Lung (tissue), 17 donors: ENCODE measurements at places on chromosomes 7 and 10. TPM values are rescaled to one million over a fixed set of nuclear protein-coding genes. Genes with fewer than 3 reads are reported as not detected.

Gene NPSR1
- not detected for polyA plus RNA-seq

Gene DGKI
- polyA plus RNA-seq, result 0.14 TPM

Gene HUS1
- 12.1 TPM for polyA plus RNA-seq

Gene LIPF
- 0.22 TPM for polyA plus RNA-seq

- DNase-seq, result no peak
Observed at GRCh38 chr7:132472463-132473120, 103.7 kb downstream of the PLXNA4 start.

GRCh38 chr10:7411671-7412128 lies 866 bp upstream of the SFMBT2 start:
- no peak for DNase-seq

GRCh38 chr7:90407484-90407821 lies 4.2 kb downstream of the CLDN12 start:
- no peak for DNase-seq

Gene PRLHR
- polyA plus RNA-seq, result not detected

GRCh38 chr7:45709168-45710042 lies 135.2 kb downstream of the ADCY1 start:
- peak; percentile 11 for DNase-seq

DNA sequence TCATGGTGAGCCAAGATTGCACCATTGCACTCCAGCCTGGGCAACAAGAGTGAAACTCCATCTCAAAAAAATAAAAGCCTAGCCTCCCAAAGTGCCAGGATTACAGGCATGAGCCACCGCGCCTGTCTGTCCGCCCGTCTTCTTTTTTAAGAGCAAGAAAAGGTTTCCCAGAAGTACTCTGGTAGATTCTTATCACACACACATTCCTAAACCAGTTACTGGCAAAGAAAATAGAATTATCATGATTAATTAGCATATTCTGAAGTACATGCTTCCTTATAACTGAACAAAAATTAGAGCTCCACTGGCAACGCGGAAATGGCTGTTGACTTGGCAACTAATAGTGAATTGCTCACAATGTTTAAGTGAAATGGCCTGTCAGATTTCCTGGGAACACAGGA lies 87.0 kb downstream of the ADK start:
- peak; percentile 46 for DNase-seq

- no peak for DNase-seq
Observed at GRCh38 chr7:129532375-129532774, 30.0 kb downstream of the SMKR1 start.

DNA sequence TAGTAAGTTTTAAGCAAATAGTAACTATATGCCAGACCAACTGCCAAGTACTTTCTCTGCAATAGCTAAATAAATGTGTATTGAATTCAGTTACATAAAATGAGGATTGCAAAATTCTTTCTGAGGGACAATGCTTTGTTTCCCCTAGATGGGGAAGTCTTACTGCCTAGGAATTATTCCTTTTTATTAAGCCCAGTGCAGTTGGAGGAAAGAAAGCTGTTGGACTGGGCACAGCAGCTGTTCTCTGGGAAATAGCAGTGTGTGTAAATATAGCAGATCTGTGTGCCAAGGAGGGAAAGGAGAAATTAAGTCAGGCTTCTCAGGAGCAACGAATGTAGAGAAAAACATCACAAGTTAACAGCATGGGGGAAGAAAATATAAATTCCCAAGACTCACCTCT lies 77.1 kb downstream of the SEC23IP start:
- DNase-seq, result peak; percentile 23

GRCh38 chr7:6637544-6638229 lies 569 bp downstream of the ZNF316 start:
- peak; percentile 43 for DNase-seq

GRCh38 chr7:66348531-66348930 lies 143.4 kb downstream of the TPST1 start:
- DNase-seq, result no peak
